Nucleus accumbens (tissue), 56 donors: ENCODE measurements at places on chromosomes 2 and 18.

GRCh38 chr2:102806250-102806837 lies 44.5 kb downstream of the TMEM182 start:
- no peak for DNase-seq

- DNase-seq: no peak
These were observed 14.9 kb upstream of the KCNS3 start for GRCh38 chr2:17863539-17863938.

DNA sequence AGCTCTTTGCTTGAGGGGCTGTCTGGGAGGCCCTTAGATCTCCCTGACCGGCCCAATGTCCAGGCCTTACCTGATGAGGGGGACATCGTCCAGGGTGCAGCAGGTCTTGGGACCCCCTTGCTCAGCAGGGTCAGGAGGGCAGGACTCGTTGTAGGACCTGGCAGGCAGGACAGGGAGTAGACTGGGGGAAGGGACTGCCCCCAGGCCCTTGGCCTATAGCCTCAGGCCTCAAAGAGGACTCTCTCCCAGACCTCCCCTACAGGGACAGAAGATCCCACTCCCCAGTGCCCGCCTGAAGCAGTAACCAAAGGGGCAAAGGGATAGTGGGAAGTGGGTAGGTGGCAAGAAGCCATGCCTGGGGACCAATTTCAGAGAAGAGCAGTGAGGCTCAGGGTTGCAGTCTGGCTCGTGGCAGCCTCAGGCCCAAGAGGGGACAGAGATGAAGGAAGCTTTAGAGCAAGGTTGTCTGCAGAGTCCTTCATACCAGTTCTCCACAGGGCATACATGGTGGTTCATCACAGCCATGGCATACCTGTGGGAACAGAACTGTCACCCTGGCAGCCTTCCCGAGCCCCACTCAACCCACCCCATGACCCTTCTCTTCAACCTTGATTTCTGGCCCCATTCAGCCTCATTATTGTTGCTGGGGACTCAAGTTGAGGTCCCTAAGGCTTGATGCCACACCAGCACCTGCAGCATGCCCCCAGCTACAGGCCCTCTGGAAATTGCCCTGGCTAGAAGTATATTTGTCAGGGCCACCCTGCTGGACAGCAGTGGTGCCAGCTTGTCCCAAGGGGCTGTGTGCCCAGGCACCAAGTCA lies 1.3 kb downstream of the TMEM150A start:
- DNase-seq: no peak

GRCh38 chr18:13563390-13563805 lies 163.0 kb downstream of the FAM210A start:
- DNase-seq: peak; percentile 62

GRCh38 chr18:74375999-74376398 lies 60.4 kb downstream of the C18orf63 start:
- no peak for DNase-seq

- DNase-seq: no peak
These were observed 5.1 kb downstream of the TXNL4A start for GRCh38 chr18:79983253-79983652.

DNA sequence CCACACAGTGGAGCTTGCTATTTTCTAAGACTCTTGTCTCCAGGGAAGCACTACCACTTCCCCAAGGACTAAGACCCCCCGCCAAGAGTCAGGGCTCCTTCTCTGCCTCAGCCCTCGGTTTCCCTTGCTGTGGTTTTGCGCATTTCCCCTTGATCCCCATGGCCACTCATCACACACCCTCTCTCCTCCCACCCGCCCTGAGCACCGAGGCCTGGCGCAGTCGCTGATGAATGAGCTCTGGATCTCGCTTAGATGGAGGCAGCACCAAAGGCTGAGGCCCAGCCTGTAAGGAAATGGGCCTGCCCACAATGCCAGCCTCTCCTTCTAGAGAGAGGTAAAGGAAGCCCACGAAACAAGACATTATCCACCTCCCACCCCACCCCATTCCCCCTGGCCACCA lies 96.9 kb downstream of the TNS1 start:
- no peak for DNase-seq
